ENCODE measurements at places on chromosomes 3 and 15.

- DNase-seq: no peak
Observed at GRCh38 chr15:88113613-88114308, 142.8 kb downstream of the NTRK3 start.

GRCh38 chr3:25292595-25292994, 135.5 kb upstream of the RARB start:
- no peak for DNase-seq

DNA sequence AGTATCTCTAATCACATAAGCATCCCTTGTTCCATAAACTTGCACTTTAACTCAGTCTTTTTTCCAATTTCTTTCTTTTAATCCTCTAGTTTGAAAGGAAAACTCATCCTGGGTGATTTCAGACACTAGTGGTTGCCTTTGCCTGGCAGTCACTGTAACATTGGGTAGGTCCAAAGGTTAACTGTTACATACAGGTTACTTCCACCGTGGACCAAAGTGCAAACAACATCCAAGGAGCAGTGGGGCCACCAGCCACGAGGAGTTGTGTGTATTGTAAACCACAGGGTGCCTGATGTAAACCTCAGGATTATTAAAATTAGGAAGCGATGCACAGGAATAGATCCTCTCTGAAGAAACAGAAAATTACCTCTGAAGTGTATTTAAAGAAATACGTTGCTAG, 75.0 kb downstream of the HCN4 start:
- no peak for DNase-seq

DNA sequence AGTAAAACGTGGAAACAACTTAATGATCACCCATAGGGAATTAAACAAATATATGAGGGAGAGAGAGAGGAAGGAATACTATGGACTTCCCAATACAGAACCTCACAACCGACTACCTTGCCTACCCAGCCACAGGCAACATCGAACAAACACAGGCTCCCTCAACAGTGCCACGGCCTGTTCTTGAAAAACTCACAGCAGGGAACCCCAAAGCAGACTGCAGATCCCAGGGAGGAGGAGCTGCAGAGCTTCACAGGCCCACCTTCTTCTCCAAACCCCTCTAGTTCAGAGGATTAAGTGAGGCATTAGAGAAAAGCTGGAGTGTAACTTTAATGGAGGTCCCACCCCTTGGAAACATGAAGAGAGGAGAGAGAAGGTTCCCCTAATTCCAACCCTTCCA, 110.2 kb downstream of the ST8SIA2 start:
- no peak for DNase-seq

DNA sequence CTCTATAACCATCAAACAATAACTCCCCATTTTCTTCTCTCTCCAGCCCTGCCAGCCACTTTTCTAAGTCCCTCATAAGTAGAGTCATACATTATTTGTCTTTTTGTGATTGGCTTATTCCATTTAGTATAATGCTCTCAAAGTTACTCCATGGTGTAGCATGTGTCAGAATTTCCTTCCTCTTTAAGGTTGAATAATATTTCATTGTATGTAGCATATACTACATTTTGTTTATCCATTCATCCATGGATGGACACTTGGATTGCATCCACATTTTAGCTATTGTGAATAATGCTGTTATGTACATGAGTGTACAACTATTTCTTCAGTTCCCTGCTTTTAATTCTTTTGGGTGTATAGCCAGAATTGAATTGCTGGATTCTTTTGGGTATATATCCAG, 138.4 kb downstream of the ATG7 start:
- no peak for DNase-seq

GRCh38 chr15:40870716-40871115, 3.3 kb downstream of the RHOV start:
- DNase-seq: no peak

GRCh38 chr3:150170852-150171520, 200.3 kb upstream of the PFN2 start:
- DNase-seq: no peak

- no peak for DNase-seq
Observed at GRCh38 chr3:171688002-171688401, 122.3 kb downstream of the PLD1 start.

Measured in T-cell (primary cell).